ENCODE measurements at places on chromosomes 3 and 15. TPM values are rescaled to one million over a fixed set of nuclear protein-coding genes. Genes with fewer than 3 reads are reported as not detected.

DNA sequence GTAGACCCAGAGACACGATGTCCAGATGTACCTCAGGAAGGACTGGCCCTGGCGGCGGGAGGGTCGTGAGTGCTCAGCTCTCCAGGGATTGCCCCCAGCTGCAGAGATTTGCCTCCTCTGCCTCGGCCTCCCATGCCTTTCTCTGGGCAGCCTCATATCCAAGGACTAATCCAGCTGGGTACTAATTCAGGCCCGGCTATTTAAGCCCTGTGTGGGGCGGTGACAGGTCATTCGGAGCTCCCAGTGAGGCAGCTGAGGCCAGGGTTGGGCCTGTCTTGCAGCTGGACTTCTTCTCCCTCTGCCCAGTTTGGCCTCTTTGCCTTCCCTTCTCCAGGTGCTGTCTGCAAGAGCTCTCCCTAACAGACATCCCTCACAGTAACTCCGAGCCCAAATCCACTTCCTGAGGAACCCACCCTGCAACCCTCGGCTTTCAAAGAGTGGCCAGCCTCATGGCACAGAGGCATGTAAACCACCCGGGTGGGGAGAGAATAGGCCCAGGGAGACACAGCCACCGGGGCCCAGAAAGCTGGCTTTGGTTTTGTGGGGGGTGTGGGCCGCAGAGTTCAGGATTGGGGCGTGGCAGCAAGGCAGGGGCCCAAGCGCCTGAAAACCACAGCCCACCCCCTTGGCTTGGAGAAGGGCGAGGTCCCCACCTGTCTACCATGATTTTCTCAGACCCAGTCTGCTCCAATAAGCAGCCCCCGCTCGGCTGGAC is 85.8 kb downstream of the PPCDC start:
- no peak for DNase-seq

DNA sequence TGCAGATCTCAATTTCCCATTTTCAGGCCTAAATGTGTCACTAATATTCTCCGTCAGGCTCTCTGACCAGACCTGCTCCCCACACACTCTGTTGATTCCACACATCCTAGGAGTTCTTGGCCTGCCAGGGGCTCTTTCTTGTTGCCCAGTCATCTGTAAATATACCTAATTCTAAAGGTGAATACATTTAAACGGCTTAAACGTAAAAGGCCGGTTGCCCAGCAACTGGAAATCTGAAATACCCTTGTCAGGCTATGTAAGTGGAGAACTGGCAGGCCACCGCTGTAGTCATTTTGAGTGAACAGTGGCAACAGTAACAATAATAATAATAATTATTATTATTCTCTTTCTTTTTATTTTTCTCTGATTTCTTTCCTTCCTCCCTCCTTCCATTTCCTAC is 302.7 kb downstream of the AGBL1 start:
- no peak for DNase-seq

GRCh38 chr3:48847053-48847503 is 596 bp downstream of the PRKAR2A start:
- DNase-seq: peak; percentile 94

DNA sequence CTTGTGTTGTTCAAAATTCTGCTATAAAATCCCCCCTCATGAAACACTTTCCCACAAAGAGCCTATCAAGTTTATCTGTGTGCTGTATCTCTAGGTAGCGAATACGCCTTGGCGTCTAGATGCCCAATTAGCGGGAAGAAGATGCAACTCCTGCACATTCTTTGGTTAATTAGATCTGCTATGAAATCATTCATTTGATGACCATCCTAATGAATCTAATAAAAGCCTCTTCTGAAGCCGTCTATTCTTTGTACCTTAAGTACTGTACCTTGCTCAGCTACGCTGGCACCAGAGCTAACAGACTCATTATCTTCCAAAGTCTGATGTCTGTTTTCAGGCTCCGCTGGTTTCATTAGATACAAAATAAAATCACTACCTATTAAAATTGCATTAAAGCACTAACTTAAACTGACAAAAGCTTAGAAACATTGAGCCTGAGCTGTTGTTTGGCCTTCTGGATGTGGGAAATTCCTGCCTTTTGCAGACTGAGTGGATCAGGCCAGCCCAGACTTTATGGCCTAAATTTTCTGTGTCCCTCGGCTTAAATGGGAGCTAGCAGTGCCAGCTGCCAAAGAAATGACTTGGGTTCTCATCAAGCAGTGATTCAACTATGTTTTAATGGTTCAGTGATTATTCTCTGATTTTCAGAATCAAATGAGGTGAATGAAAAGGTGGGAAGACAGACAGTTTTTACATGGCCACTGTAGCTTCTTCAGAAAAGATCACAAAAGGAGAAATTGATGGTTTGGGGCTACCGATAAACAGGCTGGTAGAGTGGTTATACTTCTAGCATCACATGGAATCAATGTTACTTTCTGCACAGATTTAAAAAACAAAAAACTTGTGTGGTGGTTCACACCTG is 28.4 kb upstream of the CHST2 start:
- no peak for DNase-seq

The CLDN16 gene
- total RNA-seq: not detected

- DNase-seq: no peak
Observed at GRCh38 chr15:101266787-101267186, 10.5 kb downstream of the SELENOS start.

GRCh38 chr3:38986901-38987300 is 64.8 kb downstream of the SCN11A start:
- no peak for DNase-seq

GRCh38 chr3:35537265-35537664 is 102.1 kb upstream of the ARPP21 start:
- no peak for DNase-seq

DNA sequence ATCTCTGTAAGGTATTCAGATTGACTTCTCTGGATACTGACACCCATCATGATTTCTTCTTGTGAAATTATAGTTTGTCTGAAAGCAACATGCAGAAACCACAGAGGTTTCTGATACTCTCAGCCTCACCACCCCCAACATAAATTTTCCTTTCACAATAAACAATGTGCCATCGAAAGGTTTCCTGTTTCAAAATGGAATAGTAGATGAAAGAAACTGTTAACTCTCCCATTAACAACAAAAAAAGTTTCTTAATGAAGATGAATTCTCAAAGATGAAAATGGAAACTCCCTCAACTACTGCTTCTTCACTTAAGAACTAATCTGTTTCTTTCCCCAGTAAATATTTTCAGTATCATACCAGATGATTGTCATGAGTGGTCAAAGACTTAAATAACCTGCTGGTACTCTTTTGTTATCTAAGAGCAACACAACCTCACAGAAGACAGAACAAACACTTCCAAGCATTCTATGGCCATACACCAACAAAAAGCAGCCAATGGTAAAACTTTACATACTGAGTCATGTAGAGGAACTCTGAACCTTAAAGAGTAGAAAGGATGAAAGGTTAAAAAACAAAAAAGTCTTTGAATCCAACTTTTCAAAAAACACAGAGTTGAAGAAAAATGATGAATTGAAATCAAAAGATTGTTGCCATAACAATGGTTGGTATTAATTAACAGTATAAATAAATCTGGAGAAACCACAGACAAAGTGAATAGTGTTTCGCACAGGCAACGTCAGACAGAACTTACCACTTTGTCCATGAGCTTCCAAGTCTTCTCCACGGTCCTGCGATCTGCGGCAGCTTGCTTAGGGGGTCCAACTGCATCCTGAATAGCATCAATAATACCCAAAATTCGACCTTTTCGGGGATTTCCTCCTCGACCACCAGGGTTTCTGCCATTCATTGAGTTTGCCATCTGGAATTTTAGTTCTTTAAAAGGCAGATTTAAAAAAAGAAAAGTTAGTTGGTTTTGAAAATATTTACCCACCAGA is 1.9 kb downstream of the CBLB start:
- DNase-seq: no peak

GRCh38 chr15:80732818-80733217 is 37.7 kb downstream of the ABHD17C start:
- no peak for DNase-seq

- DNase-seq: no peak
Observed at GRCh38 chr15:39976291-39977274, 42.7 kb downstream of the EIF2AK4 start.

GRCh38 chr15:37028625-37029296 is 71.6 kb downstream of the MEIS2 start:
- DNase-seq: no peak

The CCR2 gene
- 3.3 TPM for total RNA-seq

The PAQR9 gene
- total RNA-seq: not detected
